ENCODE measurements at places on chromosomes 1 and 21.

- no peak for DNase-seq
These were observed 10.2 kb upstream of the PLXNA2 start for GRCh38 chr1:208254376-208254775.

DNA sequence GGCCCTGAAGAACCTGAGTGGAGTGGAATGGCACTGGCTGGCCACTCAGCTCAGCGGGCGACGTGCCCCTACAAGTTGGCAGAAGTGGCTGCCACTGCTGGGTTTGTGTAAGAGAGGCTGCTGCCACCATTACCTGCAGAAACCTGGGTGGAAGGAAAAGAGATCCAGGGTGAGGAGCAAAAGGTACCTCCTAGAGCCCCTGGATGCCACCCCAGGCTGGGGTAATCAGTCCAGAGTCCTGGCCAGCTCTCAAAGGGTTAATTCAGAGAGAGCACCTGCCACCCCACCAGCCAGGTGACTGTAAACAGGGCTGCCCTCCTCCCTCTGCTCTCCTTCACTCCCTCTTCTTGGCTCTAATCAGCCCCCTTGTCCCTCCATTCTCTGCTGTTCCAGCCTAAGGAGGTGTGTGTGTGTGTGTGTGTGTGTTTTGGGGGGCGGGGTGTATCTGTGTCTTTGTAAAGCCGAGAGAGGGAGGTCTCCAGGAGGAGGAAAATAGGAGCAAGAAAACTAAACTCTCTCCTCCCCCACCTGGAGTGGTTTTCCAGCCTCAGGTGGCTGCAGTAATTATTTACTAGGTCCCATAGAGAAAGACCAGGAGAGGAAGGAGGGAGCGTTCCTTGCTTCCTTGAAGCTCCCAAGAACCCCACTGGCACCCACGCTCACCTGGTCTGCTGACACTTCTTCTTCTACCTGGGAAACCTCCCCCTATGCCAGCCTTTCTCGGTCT lies 12.6 kb downstream of the TRIM46 start:
- no peak for DNase-seq

DNA sequence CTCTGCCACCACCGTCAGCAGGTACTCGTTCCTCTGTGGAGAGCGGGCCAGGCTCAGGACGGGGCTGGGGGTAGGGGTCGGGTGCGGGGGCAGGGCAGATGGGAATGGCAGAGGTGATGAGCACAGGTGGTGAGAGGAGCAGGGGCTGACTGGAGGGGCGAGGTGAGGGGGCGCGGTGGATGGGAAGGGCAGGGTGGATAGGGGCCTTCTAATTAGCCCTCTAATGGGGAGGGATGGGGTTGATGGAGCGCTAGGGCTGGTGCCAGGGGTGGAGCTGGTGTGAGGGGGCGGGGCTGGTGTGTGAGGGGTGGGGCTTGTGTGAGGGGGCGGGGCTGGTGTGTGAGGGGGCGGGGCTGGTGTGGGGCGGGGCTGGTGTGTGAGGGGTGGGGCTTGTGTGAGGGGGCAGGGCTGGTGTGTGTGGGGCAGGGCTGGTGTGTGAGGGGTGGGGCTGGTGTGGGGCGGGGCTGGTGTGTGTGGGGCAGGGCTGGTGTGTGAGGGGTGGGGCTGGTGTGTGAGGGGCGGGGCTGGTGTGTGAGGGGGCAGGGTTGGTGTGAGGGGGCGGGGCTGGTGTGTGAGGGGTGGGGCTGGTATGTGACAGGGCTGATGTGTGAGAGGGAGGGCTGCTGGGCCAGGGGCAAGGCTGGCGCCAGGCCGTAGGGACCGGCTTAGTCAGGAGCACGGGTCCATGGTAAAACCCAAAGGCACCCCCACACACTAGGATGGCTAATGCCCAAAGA lies 5.9 kb downstream of the KRTAP10-1 start:
- DNase-seq, result no peak

DNA sequence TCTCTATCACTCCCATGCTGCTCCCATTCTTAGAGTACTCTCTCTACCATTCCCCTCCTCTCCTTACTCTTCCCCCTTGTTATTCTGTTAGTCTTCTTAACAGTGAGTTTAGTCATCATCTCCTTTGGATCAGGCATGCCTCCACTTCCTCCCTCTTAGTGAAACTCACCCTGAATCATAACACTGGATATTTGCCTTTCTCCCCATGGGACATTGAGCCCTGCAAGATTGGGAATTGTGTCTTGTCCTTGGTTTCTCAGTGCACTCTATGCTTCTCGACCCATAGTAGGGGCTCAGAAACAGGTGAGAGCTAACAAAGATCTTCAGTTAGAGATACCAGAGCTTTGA lies 68.3 kb upstream of the GCLM start:
- no peak for DNase-seq

DNA sequence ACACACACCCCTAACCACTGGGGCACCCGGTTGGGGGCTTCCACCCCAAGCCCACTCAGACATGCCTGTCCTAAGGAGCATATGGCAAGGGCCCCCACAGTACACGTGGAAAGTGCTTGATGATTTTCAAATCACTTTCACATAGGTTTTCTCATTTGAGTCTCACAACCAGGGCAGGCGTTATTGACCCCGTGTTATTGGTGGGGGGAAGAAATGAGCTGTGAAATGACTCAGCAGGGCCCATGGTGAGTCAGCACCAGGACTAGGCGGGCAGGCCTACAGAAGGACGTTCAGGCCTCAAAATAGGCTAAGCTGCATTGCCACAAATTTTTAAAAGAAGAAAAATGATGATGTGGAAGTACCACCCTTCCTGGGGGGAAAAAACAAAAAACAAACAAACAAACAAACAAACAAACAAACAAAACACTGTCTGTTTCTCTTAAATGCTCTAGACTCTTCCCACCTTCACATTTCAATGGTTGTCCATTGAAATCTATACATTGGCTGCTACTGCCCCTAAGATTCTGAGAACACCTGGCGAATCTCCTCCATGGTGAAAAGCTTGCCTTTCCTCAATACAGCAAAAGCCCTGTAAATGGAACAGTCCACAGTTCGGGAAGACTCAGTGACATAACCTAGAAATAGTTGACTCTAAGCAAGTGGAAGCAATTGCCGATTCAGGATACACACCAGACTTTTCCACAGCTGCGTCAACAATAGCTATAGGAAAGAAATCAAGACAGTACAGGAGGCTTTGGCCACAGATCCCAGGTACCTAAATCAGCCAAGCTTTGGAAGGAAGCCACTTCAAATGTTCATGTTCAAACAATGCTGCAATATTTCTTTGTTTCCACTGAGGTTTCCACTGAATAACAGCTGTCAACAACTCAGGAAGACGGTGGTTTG lies 234.7 kb downstream of the TOMM20 start:
- peak; percentile 62 for DNase-seq

- no peak for DNase-seq
These were observed 241.4 kb downstream of the TOMM20 start for GRCh38 chr1:234887016-234887900.

GRCh38 chr1:55679971-55680370 lies 464.8 kb upstream of the USP24 start:
- DNase-seq, result no peak

GRCh38 chr1:210625715-210626114 lies 297.0 kb downstream of the HHAT start:
- DNase-seq, result no peak

DNA sequence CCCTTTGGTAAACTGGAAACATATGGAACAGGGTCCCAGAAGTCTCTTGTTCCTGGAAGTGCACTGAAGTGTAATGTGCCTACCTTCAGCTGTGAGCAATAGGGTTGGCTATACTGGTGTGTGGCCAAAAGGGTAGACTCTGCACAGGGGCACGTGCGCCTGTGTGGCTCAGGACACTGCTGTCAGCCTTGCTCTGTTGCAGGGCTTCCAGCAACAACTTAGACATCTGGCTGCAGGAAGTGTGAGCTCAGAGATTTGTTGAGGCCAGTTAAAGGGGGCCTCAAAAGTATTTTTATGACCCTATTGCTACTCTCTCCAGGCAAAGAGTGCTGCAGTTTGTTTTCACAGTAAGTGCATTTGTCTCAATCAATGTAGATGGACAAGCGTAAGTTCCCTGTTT lies 7.5 kb downstream of the CTPS1 start:
- DNase-seq, result no peak

- peak; percentile 32 for DNase-seq
These were observed at the start of gene CCDC18 for GRCh38 chr1:93180723-93181613. CCDC18 (plus strand) TSS chr1:93180724; CDS start chr1:93183362, 2,638 bp downstream.

DNA sequence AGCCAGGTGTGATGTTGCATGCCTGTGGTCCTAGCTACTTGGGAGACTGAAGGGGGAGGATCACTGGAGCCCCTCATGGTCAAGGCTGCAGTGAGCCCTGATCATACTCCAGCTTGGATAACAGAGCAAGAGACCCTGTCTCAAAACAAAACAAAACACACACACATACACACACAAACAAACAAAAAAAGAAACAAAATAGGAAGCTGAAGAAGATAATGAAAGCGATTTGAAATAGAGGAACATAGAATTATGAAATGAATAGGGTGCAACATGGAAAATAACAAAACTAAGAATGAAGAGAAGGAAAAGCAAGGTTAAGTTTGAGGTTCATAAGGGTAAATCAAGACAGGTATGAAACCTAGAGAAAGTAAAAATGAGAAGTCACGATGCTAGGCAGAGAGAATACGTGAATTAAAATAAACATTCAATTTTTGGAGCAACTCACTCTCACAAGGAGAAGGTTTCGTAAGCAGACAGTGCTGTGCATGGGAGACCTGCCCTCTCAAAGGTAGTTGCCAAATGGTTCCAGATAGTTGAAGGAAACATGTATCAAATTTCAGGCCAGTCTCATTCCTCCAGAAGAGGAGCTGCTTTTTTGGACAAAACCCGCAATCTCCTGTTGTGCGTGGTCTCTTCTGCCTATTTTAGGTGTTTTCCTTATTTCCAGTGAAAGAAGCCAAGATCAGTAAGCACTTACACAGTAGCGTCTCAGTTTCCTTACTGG lies 3.3 kb downstream of the CD46 start:
- no peak for DNase-seq

DNA sequence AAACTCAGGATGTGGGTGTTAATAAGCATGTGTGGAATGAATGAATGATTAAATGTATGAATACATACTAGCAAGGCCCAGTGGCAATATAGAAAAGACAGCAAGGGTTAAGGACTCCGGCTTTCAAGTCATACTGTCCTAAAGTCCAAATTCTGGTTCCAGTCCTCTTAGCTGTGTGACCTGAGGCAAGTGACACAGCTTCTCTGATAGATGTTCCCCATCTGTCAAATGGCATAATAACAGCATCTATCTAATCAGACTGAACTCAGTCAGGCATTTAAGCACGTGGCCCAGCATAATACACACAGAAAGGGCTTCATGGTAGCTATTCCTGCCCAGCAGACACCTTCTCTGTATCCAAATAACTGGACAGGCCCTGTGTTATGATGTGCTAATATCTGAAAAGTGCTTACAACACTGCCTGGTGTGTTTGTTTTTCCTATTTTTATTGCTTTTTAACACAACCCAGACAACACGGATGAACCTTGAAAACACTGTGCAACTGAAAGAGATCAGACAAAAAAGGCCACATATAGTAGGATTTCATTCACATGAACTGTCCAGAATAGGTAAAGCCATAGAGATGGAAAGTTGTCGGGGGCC lies 12.4 kb downstream of the ASAP3 start:
- DNase-seq, result no peak
